Astrocyte of the cerebellum (primary cell): ENCODE measurements at places on chromosomes 2 and 18.

GRCh38 chr2:12697617-12698016 is 19.1 kb upstream of the TRIB2 start:
- DNase-seq, result no peak

DNA sequence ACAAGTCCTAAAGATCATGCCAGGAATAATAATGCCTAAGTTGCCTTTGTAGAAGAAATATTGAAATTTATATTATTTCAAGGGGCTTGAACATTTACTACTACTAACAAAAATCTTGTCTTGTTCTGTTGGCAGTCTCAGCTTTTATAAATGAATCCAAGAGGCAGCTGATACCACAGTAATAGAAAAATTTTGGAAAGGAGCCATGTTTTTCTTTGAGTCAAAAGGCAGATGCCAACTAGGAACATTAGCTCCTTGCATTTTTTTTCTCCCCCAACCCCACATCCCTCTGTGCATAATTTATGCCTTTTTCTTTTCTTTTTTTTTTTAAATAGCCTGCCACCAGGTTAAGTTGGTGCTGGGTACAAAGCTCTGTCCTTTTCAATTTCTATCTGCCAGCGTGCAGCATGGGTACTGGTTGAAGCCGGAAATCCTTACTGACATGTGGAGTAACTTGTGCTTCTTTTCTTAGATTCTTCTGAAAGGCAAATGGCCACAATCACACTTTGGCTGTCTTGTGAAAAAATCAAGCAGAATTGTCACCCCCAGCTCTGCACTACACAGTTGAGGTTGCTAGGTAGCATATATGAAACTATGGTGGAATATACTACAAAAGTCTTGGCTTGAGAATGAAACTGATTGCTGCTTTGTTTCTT is 98.8 kb downstream of the RHBDD1 start:
- DNase-seq, result peak; percentile 15

DNA sequence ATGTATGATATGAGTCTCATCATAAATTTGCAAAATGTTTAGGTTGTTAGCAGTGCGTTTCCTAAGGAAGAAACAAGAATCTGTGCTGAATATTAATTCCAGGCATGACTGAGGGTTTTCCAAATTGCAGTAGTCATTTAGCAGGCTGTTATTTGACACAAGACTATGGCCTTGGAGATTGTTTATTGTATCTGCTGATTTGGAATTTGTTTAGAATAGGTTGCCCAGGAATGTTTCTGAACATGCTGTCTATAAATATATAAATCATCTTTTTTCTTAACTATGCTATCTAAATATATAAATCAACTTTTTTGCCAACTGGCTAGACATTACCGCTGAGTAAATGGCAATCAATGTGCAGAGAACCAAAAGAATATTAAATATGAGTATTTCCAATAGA is 90.9 kb downstream of the DOK6 start:
- no peak for DNase-seq

- DNase-seq, result peak; percentile 24
Measured at GRCh38 chr2:12965540-12966269, 249.0 kb downstream of the TRIB2 start.

- DNase-seq, result no peak
Measured at GRCh38 chr2:32189011-32189410, 23.3 kb downstream of the SLC30A6 start.

DNA sequence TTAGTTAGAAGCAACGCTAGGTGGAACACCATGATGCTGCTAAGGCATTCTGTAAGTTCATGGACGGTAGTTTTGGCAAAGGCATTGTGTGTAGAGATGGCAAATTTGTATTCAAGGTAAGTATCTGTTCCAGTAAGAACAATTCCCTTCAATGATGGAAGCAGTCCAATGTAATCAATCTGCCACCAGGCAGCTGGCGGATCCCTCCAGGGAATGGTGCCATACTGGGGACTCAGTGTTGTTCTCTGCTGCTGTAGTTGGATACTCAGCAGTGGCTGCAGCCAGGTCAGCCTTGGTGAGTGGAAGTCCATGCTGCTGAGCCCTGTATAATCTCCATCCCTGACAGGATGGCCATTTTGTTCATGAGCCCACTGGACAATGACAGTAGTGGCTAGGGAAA is 62.8 kb downstream of the ARL6IP6 start:
- DNase-seq, result no peak

GRCh38 chr2:194621945-194622344 is 1035.1 kb upstream of the SLC39A10 start:
- no peak for DNase-seq

DNA sequence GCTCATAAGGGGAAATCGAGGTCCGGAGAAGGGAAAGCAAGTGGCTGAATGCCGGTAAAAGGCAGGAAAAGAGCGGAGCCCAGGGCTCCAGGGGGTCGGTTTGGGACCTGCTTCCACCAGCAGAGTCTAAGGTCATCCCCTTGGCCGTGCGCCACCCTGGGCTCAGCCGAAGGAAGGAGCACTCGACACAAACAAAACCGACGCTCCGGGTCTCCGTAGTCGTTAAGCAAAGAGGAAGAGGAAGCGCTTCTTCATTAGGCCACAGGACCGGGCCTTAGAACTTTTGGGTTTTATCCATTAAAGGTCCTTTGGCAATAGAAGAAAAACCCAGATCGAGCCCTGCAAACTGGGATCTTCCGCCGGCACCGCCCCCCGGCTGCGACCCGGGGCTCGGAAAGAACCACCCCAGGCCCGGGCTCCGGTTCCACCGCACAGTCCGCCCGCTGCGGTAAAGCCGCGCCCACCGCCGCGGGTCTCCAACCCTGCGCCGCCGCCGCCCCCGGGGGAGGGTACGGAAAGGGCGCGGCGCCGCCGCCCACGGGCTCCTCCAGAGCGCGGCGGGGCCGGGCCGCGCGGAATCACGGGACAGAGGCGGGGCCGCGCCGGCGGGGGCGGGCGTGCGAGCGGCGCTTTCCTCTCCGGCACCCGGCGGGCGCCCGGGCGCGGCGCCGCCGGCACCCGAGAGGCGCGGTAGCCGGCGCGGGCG is at the start of gene TTL:
TTL (plus strand) TSS at position 629 of the 706 bp plus-strand sequence. CDS start 189 bp downstream, outside the sequence.
- DNase-seq, result no peak

DNA sequence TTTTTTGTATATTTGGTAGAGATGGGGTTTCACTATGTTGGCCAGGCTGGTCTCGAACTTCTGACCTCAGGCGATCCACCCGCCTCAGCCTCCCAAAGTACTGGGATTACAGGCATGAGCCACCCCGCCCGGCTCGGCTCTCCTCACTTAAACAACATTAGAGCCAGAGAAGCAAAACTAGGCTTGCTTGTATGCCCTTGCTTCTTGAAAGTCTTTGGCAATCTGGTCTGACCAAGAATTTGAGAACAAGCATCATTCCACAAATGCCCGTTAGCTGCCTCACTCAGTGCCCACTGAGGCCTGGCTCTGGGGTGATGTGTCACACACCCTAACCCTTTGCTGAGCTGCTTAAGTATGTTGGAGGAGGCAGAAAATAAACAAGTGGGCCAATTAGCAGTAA is 33.5 kb downstream of the SOWAHC start:
- DNase-seq, result no peak
